ENCODE measurements at places on chromosomes 6 and 20.

GRCh38 chr6:113873043-113873667 lies 16.0 kb downstream of the MARCKS start:
- DNase-seq, result no peak

DNA sequence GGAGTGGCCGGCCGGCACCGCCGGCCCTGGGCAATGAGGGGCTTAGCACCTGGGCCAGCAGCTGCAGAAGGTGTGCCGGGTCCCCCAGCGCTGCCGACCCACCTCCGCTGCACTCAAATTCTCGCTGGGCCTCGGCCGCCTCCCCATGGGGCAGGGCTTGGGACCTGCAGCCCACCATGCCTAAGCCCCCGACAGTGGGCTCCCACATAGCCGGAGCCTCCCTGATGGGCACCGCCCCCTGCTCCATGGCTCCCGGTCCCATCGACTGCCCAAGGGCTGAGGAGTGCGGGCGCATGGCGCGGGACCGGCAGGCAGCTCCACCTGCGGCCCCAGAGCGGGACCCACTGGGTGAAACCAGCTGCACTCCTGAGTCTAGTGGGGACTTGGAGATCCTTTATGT lies 13.8 kb downstream of the SPINT4 start:
- DNase-seq, result no peak

DNA sequence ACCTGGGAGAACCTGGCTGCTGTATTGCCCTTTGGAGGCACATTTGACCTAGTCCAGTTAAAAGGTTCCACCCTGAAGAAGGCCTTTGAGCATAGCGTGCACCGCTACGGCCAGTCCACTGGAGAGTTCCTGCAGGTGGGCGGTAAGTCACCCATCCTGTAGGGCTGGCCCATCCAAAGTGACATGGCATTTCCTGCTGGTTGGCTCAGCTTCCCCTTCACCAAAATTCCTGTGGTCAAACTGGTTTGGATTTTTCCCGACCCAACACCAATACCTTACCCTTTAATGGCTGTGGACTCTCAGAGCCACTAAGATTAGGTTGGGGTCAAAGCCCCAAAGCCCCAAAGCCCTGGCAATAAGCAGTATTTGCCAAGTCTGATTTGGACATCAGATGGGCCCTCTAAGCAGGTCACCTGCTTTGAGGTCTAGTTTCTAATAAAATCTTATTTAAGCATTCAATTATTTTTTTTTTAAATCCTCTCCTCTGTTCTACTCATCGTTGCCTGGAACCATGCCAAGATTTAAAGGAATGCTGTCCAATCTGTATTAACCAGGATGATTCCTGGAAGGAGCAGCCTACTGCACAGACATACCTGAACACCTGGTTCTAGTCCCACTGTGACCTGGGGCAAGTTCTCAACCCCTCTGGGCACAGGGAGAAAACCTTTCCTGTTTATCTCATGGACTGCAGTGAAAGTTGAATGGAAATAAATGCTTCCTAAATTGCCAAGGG lies 40.8 kb downstream of the NT5E start:
- no peak for DNase-seq

DNA sequence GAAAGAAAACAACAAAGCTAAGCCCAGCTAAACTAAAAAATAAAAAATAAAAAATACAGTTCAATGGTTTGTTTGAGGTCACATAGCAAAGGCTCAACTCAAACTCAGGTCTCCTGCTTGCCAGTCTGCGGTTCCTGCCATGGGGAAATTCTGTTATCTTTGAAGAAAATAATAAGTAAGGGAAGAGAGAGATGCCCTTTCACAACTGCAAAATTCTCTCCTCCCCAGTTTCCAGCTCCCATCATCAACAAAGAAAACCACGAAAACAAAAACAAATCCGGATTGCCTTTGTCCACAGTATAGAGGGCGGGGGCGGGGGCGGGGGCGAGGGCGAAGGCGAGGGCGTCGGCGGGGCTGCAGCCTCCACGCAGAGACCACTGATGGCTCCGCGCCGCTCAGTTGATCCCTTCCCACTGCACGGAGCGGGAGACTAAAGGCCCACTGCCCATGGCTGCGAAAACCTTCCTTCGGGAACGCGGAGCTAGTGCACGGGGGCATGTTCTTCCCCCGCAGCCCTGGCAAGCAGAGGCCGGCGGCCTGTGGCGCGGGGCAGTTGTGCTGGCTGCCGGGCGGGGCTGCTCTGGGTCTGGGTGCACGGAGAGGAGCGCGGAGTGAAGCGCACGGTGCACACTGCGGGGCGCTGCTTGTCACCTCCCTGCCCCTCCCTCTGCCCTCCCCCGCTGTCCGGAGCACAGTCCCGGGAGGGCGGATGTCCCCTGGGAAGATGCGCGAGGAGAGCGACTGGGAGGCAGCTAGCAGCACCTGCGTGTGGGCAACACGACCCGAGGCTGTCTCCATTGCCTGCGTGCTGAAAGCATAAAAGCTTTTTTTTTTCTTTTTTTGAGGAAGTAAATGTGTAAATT lies 54.1 kb upstream of the TPD52L1 start:
- DNase-seq, result peak; percentile 48

- DNase-seq, result no peak
Observed at GRCh38 chr20:48265791-48266190, 480.5 kb upstream of the SULF2 start.

DNA sequence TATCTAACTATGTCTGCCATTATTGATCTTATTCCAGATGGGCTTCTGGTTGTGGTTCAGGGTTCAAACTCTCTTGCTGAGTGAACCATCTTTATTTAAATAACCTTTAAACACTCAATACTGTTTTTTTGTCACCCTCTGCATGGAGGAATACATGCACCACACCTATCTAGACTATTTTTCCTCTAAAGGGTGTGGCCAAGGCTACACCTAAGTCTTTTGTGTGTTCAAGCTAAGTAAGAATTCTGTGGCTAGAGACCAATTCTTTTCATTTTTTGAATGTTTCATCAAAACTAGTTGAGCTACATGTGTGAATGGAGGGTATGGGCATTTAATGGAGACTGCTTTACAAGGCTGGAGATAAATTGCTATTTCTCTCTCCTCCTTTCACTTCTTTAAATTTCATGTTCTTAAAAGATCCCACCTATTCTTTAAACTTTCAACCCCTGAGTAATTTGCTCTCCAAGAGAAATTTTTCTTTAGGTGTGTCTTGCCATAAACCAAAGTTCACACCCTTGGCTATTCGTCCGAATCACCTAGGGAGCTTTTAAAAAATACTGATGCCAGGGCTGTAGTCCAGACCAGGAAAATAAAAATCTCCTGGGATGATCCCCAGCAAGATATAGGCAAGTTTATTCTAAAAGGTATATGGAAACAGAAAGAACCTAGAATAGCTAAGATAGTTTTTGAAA lies 24.8 kb upstream of the MBOAT1 start:
- no peak for DNase-seq

DNA sequence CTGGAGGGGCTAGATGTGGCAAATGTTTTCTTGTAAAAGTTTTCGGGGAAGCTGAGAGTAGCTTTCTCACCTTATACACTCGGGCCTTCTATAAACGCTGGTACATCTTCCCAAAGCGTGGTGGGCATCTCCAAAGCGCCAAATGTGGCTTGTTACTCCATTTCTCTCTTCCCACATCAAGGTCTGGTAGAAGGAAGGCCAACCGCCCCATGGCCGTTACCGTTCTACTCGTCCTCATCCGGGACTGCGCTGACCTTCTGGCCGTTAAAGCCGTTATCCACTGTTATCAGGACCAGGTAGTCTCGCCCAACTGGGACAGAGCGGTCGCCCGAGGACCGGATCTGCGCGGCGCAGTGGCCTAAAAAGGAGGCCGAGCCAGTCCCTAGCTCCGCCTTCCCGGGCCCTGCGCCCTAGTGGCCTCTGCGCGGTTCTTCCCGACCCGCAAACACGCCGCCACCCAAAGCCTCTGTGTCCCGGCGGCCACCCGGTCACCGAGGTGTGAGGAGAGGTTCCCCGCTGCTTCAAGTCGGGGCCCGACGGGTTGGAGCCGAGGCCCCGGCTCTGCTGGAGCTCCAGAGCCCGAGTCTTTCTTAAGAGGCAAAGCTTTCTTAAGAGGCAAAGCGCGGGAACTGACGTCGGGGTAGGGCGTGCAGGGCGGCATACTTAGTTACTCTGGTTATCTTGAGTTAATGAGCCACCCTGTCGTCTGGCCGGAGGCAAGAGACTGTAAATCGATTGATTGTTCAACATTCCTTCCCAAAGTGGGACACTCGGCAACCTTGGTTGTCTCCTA lies 90.5 kb downstream of the GPX5 start:
- no peak for DNase-seq

- DNase-seq, result no peak
Observed at GRCh38 chr6:130306377-130306776, 59.4 kb upstream of the TMEM200A start.

DNA sequence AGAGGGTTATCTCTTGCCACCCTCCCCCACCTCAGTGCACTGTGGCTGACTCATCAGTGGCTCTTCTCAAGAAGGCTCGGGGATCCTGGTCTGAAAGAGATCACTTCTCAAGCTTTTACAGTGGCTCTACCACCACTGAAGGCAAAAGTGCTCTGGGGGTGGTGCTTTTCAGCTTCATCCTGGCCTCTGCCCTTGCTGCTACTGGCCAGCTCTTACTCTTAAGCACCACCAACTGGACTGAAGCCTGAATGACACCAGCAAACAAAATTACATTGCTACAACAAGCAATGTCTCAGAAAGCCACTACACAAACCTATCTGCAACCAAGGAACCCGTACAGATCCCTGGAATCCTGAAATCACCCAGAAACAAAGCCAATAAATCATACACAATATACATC lies 402.1 kb downstream of the EPHA7 start:
- DNase-seq, result no peak

GRCh38 chr20:49982072-49982345 lies 771 bp upstream of the SNAI1 start:
- no peak for DNase-seq

DNA sequence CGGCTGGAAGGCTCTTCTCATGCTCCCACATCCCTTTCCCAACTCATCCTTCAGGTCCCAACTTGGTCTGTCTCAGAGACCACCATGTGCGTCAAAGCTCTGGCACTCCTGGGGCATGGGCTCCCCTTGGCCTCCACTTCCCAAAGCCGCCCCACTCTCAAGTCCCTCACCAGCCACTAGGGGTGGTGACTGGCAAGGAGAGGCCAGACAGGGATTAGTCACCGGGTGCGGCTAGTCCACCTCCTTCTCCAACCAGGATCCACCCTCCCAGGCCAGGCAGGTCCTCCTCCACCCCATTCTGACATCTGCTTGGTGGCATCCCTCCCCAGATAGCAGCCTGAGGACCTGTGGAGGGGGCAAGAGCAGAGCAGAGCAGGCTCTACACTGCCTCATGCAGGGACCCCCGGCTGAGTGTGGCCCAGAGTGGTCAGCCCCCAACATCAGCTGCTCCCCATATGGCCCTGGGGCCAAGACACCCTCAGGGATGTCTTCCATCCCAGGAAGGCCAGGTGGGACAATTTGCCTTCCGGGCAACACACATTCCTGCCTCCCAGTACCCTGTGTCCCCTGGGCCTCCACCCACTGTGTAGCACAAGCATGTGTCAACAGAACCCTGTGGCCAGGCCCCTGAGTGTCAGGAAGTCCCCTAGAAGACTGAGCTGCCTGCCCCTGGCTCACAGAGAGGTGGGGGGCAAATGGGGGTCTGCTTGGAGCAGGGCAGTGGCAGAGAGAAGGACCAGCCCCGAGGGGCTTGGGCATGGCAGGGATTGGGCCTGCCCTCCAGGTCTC lies 29.2 kb downstream of the YTHDF1 start:
- no peak for DNase-seq

GRCh38 chr6:84220809-84221409 lies 6.5 kb downstream of the CEP162 start:
- peak; percentile 14 for DNase-seq

- no peak for DNase-seq
Observed at GRCh38 chr20:62476056-62476838, 452 bp upstream of the GATA5 start.

DNA sequence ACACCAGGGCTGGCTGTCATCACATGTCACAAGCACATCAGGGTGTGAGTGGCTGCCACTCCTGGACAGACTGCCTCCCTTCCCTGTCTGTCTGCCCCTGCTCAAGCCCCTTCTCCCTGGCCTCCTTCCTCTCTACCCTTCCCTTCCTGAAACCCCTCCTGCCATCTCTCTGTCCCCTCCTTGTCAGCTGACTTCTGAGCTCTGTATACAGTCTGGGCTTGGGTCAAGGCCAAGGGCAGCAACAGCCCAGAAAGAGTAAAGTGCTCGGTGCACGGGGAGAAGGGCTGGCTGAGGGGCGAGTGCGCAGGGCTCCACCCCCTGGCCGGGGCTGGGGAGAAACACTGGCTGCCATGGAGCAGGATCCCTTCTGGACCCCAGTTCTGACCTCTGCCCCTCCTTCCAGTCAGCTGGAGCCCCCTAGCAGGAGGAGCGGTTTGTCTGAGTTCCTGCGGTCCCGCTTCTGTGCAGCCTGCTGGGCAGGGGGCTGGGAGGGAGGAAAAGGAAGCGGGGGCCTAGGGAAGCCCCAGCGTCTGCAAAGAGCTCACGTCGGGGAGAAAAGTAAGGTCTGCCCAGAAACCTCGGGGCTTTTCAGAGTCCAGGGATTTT lies 2.0 kb downstream of the LKAAEAR1 start:
- no peak for DNase-seq

DNA sequence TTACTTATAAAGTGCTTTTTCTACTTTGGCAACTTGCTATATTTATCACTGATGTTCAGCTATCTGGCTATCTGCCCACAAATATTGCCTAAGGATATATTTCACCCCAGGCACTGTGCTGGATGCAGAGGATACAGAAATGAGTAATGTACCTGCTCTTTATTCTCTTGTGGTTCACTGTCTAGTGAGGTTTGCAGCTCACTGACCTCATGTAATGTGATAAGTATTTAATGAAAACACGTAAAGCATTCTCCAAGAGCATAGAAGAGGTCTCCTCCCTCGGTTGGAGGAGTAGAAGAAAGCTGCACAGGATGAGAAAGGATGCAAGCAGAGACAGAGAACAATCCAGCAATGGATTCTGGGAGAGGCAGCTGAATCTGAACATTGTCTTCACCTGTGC lies 610.7 kb downstream of the CBLN4 start:
- DNase-seq, result no peak

Measured in renal pelvis (tissue), 12 donors.